ENCODE measurements at places on chromosomes 7 and 10.

DNA sequence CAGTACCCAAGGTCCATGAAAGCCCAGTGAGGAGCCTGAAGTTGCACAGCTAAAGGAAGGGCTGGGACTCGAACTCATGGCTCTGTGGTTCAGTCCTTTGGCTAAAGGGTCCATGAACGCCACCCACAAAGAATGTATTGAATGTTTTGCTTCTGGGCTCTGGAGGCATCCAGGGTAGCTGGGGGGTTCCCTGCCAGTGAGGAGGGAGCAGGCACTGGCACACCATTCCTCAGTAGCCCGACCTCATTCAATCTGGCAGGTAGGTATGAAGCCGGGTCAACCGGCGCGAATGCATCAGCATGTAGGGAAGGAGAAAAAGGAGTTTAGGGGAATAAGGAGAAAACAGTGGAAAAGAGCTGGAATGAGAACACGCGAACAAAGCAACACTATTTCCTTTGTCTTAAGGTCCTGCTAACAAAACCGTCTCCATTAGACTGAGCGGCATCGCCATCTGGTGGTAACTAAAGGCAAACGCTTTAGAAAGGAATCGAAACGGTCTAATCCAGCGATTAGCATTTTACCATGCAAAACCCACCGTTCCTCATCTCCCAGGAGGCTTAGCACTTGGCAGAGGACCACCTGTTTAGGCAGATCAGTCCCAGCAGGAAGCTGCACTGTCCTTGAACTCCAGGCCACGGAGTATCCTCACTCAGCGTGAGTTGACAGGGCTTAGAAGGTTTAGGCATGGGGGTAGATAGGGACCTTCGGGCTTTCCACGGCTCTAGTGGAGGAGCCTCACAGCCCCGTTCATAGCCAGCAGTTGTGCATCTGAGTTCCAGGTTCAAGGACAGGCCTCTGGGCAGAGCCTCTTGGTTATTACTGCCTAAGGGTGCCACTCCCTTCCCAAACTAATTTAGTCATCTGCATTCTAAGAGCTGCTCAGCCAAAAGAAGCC is 122.8 kb downstream of the UBE2H start:
- DNase-seq: peak; percentile 41

GRCh38 chr7:92880212-92881090 is 44.1 kb upstream of the CDK6 start:
- no peak for DNase-seq

DNA sequence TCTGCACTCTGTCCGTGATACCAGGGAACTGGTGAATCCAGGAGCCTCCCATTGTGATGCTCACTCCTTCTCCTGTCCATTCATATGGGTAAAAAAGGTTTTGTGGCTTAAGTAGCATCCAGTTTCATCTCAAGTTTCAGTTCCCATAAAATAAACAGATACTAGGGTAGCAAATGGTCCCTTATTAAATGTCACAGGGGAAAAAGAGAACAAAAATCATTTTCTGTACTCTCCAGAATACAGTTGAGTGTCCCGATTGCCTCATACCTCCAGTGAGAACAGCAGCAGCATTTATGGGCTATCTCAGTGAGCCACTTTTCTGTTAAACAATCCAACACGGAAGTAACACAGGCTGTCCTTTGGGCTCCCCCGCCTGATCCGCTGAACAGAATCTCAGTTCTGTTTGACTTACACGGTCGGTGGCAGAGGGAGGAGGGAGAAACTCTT is 179.6 kb downstream of the CELF2 start:
- DNase-seq: no peak

DNA sequence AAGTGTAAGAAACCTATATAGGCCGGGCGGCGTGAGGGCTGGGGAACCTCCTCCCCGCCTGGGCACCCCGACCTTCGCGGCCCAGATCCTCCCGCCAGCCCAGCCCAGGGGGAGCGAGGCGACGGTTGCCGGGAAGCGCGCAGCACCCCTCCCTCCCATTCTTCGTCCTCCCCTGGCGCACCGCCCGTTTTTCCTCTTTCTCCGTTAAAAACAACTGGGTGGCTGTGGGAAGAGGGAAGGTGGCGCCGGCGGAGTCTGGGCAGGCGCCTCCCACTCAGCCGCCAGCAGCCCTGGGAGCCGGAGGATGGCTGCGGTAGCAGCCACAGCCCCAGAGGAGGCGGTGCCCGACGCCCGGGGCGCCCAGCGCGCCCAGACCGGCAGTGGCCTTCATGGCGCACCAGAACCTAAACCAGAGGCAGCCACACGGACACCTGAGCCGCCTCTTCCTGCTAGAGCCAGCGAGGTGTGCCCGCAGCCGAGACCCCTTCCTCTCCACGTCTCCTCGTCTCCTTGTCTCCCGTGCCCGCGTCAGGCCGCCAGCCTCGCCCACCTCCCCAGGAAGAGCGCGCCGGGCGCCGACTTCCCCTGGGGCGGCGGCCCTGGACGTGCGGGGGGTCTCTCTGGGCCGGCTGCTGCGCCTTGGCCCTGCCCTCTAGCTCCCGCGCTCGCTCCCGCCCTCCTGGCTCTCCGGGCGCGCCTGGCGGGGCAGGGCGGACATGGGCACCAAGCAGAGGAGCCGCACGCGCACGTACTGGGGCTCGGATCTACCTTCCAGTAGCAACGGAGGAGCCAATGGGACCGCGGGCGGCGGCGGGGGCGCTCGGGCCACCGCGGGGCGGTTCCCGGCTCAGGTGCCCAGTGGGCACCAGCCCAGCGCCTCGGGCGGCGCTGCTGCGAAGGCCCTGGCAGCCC is 32.8 kb upstream of the SFTPD start:
- DNase-seq: no peak

GRCh38 chr10:106214243-106214642 is 950.3 kb downstream of the SORCS1 start:
- DNase-seq: no peak

GRCh38 chr7:75711656-75712514 is 26.9 kb downstream of the HIP1 start:
- no peak for DNase-seq
